ENCODE measurements at places on chromosomes 2 and 18. TPM values are rescaled to one million over a fixed set of nuclear protein-coding genes. Genes with fewer than 3 reads are reported as not detected.

DNA sequence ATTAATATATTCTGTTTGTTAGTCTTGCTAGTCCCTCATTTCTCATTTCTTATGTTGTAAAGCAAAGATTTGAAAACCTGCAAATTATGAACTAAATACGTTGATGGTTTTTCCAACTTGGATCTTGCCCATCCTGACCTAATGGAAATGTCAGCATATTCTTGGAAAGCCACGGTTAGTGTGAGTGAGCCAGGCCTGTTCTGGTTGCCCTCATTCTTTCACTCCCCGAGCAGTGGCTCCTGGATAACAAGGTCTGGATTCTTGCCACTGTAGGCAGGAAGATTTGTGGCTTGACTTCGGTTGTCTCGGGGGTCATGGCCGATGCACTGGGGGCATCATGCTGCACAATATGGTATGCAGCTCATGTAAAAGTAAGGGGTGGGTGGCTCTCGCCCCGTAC is 359.1 kb downstream of the MEIS1 start:
- H3K36me3 ChIP-seq, result no peaks in the 10 kb centered on the region
- no peaks in the 10 kb centered on the region for H3K4me1 ChIP-seq
- H3K27me3 ChIP-seq, result no peaks in the 10 kb centered on the region
- no peak overlapping the region for H3K4me3 ChIP-seq

The EVX2 gene
- not detected for total RNA-seq

- DNase-seq, result no peak
- no peaks in the 10 kb centered on the region for H3K36me3 ChIP-seq
- no peak overlapping the region for H3K4me3 ChIP-seq
- H3K27me3 ChIP-seq, result no peaks in the 10 kb centered on the region
- H3K4me1 ChIP-seq, result no peaks in the 10 kb centered on the region
- no peak overlapping the region for H3K27ac ChIP-seq
Measured at GRCh38 chr2:179595284-179595683, 266.1 kb downstream of the ZNF385B start.

The KLHL41 gene
- total RNA-seq, result not detected

DNA sequence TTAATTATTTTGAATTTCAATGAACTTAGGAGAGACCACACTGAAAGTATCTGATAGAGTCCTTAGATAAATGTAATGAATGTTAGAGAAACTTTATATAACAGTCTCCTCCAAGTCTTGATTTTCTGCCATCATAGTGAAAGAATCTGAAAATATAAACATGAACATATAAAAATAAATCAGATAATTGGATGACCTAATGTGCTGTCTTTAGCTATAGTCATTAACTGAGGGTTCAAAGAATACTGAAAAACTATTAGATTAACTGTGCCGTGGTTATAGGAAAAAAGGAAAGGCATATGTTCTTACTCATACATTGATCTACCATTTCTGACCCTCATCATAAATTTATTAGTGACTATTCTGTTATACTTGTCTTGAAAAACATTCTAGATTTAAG is 47.0 kb upstream of the SPAG16 start:
- DNase-seq, result no peak
- peak overlapping the region; percentile 63 for H3K27ac ChIP-seq
- no peak overlapping the region for H3K4me3 ChIP-seq
- peaks cover 8% of the 10 kb centered on the region for H3K4me1 ChIP-seq
- H3K27me3 ChIP-seq, result peaks cover 52% of the 10 kb centered on the region

Data from T-helper 17 cell (primary cell).